ENCODE measurements at places on chromosomes 5 and 9. TPM values are rescaled to one million over a fixed set of nuclear protein-coding genes. Genes with fewer than 3 reads are reported as not detected.

The INSYN2B gene
- 2.0 TPM for polyA plus RNA-seq

The PAPPA gene
- polyA plus RNA-seq, result 39.9 TPM

The ECM2 gene
- 1.9 TPM for polyA plus RNA-seq

The TTC16 gene
- 0.07 TPM for polyA plus RNA-seq

The FABP6 gene
- polyA plus RNA-seq, result not detected

The ADAMTS6 gene
- 28.0 TPM for polyA plus RNA-seq

The QRFP gene
- not detected for polyA plus RNA-seq

The DDX4 gene
- polyA plus RNA-seq, result not detected

GRCh38 chr9:31045810-31046209 is 1338.6 kb upstream of the ACO1 start:
- DNase-seq, result no peak

DNA sequence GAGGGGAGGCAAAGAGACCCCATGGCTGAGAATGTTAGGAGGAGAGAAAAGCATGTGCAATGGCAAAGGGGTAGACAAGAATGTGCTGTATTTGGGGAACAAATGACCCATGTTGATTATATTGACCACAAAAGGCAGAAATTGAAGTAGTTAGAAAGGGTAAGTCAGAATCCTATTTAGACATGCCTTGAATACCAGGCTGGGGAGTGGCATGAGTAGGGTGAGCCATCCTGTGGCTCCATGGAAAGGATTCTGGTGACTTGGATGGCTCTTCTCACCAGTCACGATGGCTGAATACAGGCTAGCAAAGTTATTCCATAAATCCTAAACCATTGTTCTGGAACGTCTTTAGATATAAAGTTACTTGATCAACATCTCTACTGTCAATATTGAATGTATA is 73.4 kb upstream of the MEF2C start:
- DNase-seq, result no peak

- DNase-seq, result no peak
Observed at GRCh38 chr9:129544761-129545160, 76.1 kb downstream of the C9orf50 start.

DNA sequence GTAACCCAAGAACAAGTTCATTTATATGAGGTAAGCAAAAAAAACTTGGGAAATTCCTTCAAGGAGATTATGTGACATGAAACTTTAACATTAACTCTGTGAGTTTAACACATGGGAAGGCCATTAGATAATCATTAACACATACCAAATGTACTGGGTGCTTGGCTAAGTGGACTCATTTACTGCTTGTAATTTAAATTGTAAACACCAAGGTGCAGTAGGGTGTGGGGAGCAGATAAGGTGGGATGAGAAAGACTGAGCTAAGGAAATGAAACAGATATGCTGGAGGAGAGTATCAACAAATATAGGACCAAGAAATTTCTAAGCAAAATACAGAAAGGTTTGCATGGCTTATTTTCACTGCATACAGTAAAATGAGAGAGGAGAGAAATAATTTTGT is 2384.8 kb upstream of the ACO1 start:
- no peak for DNase-seq

- no peak for DNase-seq
Observed at GRCh38 chr9:112933696-112934095, 43.0 kb upstream of the SLC46A2 start.

DNA sequence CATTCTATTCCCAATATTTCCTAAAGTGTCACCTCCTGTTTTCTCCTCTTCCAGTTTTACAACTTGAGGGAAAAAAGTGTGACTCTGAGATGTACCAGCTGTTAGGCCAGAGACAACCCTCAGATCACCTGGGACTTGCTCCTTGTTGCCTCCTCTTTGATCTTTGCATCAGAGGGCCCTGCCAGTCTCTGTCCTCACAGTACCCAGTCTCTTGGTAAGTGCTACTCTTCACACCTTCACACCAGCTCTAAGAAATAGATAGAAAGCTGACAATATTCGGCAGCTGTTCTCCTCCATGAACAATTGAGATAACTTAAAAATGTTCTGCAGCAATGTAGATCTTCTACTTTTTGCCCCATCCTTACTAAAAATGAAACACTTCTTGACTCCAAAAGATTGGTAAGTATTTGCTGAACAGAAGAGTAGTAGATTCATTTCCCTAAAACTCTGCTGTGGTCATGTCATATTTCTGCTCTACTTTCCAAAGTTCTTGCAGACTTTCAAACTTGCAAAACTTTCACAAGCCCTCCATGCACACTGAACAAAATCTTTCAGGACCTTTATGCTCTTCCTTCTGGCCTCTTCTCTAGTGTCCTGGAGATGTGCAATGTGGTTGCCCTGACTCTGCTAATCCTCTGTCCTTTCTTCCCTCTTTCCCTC is 188.6 kb downstream of the SNX18 start:
- no peak for DNase-seq

DNA sequence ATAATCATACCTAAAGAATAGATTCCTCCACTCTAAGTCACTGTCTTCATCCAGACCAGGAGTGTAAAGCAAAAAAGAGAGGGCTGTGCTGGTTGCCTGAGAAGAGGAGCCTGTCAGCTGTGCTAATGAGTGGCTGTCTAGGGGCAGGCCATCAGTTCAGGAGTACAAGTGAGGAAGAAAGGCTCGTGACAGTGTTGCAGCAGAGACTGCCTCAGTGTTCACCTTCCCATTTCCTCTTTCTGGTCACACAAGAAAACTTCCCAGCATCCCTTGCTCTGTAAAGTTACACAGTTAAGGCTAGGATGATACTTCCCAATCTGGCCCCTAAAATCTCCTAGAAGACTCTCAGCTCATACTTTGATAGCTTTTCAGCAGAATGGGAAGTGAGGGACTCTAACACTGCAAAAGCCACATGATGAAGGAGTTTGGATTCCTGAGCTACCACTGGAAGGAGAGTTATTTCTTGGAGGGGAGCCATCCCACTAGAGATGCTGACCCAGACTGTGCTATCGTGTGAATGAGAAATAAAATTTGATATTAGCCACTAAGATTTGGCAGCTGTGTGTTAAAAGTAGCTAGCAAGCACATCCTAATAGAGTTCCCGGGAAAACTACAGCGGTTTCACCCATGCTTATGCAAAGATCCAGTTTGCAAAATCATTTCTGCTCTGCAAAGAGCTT is 67.1 kb downstream of the ADAMTS12 start:
- peak; percentile 79 for DNase-seq

DNA sequence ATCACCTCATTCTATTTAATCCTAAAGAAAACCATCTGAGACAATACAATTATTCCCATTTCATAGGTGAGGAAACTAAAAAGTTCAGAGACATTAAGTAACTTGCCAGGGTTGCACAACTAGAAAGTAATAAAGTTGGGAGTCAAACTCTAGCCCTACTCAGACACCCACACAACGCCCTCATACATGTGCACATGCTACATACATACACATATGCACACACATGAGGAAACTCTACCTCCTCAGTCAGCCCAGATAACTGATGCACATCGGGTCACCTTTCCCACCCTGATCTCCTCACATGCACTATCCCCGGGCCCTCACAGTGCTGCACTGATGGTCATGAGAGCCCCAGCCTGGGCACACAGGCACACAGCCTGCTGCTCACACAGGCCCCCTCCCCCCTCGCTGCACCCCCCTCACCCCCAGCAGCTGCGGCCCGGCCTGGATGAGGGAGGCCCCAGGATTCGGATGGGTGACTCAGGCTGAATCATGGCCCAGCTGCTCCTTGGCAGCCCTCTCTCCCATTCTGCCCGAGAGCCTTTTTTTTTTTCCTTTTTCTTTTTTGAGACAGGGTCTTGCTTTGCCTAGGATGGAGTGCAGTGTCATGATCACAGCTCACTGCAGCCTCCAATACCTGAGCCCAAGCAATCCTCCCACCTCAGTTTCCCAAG is 5.0 kb upstream of the GPRIN1 start:
- no peak for DNase-seq

DNA sequence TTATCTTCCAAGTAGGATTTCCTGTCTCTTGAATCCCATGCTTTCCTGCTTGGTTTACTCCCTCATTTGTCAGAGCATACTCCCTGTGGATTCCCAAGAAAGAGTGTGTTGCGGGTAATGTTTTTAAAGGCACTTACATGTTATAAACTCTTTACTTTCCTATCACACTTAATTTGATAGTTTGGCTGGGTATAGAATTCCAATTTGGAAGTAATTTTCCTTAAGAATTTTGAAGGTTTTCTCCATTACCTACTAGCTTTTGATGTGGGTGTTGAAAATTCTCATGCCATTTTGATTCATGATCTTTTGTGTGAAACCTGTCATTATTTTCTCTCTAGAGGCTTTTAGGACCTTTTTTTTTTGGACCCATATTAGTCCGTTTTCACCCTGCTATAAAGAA is 47.2 kb upstream of the PITX1 start:
- DNase-seq, result no peak

GRCh38 chr9:70883056-70883455 is 238.4 kb downstream of the TRPM3 start:
- no peak for DNase-seq

GRCh38 chr5:142152384-142152732 is 43.8 kb downstream of the NDFIP1 start:
- DNase-seq, result no peak

- DNase-seq, result no peak
Observed at GRCh38 chr9:130101915-130102314, 48.2 kb downstream of the GPR107 start.

DNA sequence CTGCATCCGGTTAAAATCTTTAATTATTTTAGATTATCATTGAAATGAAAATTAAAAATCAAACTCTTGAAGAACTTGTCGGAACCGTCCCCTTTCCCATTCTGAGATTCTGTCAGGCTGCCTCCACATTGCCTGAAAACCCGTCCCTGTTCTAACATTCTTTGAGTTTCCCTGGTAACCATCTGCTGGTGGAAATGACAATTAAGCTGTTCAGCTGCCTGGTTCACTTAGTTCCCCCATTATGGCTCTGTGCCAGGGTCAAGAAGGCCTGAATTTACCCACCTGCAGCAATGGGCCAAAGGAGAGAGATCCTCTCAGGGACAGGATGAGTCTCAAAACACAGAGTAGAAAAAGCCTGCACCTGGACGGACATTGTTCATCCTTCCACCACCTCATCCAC is 11.8 kb upstream of the TCOF1 start:
- no peak for DNase-seq

- DNase-seq, result no peak
Observed at GRCh38 chr9:123620239-123620638, 264.2 kb downstream of the CRB2 start.

DNA sequence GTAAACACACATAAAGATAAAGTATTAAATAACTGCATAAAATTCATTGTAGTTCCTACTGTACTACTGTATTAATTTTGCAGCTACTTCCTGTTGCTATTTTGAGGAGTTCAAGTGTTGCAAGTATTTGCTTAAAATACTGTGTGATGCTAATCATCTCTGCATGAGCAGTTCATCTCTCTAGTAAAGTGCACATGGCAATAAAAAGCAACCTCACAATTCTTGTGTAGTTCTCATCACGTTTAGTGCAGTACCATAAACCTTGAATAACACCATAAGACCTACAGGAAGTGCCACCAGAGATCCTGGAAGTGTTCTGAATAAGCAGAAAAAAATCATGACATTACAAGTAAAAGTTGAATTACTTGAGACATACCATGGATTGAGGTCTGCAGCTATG is 34.6 kb downstream of the CPLANE1 start:
- no peak for DNase-seq

DNA sequence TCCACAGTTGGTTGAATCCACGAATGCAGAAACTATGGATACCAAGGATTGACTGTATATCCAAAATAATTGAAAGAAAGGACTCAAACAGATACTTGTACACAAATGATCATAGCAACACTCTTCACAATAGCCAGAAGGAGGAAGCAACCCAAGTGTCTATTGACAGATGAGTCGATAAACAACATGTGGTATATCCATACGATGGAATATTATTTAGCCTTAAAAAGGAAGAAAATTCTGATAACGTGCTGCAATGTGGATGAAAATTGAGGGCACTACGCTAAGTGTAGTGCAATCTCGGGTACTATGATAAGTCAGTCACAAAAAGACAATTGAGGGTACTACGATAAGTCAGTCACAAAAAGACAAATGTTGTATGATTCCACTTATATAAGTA is 83.6 kb upstream of the CPEB4 start:
- DNase-seq, result no peak

Measured in BJ (cell line).